ENCODE measurements at places on chromosomes 7 and 10. TPM values are rescaled to one million over a fixed set of nuclear protein-coding genes. Genes with fewer than 3 reads are reported as not detected.

DNA sequence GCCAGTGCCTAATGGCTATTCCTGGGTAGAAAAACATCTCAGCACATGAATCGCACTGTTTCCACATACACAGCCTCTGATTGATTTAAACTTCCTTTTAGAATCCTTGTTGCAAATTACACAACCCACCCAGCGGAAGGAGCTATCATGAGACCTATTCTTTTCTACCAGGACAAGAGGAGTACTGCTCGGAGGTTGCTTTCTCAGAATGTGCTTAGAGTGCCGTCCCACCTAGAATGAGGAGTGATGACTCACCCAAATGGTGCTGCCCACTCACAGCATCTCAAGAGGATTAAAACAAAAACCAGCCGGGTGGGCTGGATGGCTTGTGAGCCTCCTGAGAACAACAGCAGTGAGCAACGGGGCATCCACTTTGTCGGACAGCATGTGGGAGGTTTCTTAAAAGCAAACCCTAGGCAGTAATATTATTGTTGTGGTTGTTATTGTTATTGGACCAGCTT lies 128.9 kb downstream of the DGKI start:
- DNase-seq, result no peak

DNA sequence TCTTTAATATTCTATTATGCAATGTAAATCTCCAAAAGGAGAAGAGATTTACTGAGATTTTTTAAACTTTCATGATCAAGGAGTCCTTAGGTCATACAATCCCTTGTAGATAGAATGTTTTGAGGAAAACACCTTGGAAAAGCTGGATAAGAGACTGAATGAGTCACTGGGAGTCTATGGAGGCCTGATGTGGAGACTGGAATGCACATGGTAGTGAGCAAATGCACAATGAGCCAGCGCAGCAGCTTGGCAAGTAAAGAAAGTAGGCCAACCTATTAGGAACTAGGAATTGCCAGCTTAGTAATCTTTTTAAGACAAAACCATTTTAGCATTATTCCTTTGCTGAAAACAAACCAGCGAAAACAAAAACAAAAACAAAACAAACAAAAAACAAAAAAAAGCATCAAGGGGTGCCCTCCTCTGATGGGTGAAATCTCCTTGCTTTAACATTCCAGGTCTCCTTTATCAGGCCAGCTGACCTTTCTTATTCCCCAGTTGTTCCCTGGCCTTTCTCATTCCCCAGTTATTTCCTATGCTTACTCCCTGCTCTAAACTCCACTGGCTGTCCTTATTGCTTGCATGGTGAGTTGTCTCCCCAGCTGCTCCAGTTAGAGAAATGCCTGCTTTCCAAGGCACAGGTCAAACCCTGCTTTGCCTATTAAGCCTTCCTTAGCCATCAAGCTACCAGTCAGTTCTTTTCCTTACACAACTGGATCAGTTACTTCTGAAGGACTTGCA lies 135.8 kb downstream of the PLCE1 start:
- DNase-seq, result peak; percentile 74

PYROXD2 gene
- 27.5 TPM for polyA plus RNA-seq

DNA sequence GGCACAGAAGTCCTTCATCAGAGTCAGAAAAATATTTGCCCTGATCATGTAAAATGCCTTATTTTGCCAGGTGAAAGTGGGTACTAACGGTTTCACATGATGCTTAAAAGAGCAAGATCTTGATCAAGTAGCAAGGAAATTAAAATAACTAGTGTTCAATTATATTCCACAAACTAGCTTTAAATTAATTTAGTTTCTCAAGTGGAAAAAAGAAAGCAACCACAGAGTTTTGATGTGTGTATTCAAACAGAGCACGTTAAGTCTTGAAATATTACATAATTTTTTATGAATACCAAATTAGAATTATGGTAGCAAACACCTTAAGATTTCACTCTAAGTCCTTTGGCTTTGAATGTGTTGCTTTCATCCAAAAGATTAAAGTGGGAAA lies 47.3 kb downstream of the PIP4K2A start:
- DNase-seq, result no peak

CYP26C1 gene
- polyA plus RNA-seq, result 0.06 TPM

DNA sequence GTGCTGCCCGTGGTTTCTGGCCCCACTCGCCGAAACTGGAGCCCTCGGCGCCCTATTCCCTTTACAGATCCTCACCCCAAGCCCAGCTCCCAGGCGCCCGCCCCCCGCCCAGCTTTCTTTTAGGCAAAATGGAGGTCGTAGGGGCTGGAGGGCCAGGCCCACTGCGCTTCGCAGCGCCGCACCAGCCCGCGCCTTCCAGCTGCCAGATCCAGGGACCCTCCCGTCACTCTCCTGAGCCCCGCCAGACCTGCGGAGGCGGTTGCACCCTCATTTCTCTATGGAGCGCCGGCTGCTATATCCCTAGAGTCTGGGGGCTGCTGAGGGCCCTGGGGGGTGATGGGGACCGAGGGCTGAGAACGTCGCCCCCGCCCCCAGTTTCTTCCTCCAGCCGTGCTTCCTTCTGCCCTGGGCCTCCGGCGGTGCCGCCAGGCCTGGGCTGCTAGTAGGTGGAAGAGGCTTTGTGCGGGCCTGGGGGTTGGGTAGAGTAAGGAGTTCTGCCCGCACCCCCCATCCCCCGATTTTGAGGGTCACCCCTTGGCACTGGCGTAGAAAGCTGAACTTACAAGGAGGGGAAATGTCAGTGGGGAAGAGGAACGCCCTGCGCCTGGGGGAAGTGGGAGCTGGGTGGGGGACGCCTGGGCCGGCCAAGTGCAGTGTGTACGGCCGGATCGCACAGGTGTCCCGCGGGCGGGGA lies 1.0 kb downstream of the GNB2 start:
- no peak for DNase-seq

- no peak for DNase-seq
These were observed 9.6 kb upstream of the CYREN start for GRCh38 chr7:135180122-135180521.

GRCh38 chr10:23820792-23821191 lies 381.9 kb downstream of the OTUD1 start:
- DNase-seq, result no peak

GRCh38 chr7:92359801-92360200 lies 87.5 kb upstream of the GATAD1 start:
- DNase-seq, result peak; percentile 58

DNA sequence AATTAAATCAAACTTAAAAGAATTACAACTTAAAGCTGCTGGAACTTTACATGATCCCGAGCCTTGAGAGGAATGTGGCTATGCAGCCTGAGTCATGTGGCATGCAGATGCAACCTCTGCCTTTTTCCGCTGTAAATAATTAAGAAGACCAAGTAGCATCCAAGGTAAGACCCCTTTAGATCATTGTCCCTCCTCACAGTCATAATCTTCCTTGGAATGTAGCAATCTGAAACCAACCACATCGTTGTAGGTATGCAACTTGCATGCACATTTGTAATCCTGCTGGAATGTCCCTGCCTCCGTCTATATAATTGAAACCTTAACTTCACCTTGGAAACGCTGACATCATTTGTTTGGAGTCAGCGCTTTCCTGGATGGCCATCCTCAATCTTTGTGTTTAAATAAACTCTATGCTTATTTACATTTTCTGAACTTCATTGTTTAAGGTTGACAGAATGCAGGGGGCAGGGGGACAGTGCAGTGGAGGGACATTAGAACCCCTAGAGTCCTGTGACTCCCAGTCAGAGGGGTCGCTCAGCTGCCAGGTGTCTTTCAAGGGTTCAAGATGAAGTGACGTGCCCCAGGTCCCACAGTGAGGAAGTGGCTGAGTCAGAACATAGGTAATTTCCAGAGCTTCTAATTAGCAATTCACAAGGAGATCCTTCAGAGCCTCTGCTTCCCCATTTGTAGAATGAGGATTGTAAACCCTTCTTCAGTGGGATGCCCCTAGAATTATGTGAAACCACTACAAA lies 110.7 kb downstream of the RALA start:
- DNase-seq, result no peak

TUBAL3 gene
- polyA plus RNA-seq, result not detected

DNA sequence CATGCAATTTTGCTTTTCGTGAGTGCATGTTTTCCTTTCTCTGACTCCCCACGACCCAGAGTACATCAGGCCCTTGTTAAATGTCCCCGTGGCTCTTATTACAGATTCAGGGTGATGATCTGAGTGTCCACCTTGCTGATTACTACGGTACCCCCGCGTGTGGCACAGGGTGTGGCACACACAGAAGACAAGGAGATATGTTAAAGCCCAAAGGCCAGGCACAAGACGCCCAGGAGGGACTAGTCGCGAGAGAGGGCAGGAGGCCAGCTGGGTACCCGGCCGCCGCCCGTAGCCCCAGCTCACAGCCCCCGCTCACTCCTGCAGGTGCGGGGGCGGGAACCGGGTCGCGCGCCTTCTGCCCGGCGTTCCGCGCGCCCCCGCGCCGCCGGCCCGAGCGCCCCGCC lies 281 bp upstream of the EXOC6 start:
- no peak for DNase-seq
